Dorsolateral prefrontal cortex (tissue), 122 donors: ENCODE measurements at places on chromosomes 12 and 14.

DNA sequence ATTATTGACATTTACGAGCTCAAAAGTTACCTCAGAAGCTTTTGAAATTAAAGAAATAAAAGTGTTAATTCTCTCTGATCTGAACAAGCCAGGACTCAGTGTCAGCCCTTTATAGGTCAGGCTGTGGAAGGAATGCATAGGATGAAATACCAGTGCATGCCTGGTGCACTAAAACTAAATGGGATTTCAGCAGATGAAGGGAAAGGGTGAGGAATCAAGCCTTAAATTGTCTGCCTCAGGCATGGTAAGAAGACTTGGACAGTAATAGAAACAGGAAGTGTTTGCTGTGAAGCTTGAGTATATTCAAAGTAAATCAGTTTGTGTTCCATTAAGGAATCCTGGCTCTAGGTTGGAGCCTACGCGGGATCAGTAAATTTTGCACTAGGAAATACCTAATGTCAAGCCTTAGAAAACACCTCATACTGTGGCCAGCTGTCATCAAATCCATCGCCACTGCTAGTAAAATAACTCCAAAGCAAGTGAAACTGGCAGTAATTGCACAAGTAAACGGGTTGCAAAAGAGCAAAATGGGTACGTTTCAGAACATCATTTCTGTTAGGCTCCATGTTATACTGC lies 76.3 kb downstream of the PDE3A start:
- no peak for DNase-seq

DNA sequence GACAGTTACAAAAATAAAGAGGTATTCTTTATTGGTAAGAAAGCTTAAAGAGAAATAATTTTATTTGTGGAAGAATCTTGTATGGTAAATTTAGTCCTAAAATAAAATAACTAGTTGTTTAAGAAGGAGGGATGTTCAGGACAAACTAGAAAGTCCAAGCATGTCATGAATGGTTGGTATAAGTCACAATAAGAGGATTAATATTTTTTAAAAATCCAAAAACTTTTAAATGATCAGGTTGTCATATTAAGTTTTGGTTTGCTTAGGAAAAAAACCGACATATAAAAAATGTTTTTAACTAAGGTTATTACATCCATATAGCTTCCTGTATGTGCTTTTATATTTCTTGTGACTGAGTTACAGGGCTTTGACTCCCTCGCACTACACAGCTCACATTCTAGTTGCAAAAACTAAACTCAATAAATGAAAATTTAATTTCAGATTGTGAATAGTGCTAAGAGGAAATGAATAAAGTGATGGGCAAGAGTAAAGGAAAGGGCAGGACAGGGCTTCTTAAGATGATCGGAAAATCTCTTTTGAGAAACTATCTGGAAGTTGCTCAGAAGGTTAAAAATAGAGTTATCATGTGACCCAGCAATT lies 80.7 kb upstream of the METAP2 start:
- DNase-seq = no peak

- no peak for DNase-seq
Measured at GRCh38 chr12:59010118-59010517, 89.8 kb upstream of the LRIG3 start.

GRCh38 chr12:106417926-106418910 lies 60.7 kb downstream of the POLR3B start:
- DNase-seq = no peak

DNA sequence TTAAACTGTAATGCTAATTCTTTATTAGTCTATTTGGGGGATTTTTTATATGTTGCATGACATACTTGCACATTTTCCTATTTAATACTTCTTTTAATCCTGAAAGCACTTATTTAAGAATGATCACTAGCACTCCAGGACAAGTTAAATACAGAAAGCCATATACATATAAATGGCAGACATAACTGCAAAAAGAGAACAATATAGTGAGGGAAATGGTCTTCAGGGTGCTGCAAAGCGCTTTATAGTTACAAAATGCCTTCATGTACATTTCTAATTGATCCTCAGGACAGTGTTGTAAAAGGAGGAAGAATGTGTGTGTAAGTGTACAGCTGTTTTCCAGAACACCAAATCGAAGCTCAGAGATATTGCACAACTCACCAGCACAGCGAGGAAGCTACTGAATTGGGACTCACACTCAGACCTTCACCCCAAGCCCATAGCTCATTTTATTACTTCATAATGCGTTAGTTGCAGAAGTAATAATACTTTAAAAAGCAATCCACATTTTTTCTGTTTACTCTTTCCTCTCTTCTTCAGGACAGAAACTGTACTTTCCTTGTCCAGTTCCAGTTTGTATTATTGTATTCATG lies 428.2 kb downstream of the RAD51B start:
- no peak for DNase-seq

- peak; percentile 40 for DNase-seq
Measured at GRCh38 chr12:54017878-54018467, 9.2 kb downstream of the HOXC8 start.

GRCh38 chr14:73731111-73731510 lies 16.9 kb upstream of the PNMA1 start:
- no peak for DNase-seq

DNA sequence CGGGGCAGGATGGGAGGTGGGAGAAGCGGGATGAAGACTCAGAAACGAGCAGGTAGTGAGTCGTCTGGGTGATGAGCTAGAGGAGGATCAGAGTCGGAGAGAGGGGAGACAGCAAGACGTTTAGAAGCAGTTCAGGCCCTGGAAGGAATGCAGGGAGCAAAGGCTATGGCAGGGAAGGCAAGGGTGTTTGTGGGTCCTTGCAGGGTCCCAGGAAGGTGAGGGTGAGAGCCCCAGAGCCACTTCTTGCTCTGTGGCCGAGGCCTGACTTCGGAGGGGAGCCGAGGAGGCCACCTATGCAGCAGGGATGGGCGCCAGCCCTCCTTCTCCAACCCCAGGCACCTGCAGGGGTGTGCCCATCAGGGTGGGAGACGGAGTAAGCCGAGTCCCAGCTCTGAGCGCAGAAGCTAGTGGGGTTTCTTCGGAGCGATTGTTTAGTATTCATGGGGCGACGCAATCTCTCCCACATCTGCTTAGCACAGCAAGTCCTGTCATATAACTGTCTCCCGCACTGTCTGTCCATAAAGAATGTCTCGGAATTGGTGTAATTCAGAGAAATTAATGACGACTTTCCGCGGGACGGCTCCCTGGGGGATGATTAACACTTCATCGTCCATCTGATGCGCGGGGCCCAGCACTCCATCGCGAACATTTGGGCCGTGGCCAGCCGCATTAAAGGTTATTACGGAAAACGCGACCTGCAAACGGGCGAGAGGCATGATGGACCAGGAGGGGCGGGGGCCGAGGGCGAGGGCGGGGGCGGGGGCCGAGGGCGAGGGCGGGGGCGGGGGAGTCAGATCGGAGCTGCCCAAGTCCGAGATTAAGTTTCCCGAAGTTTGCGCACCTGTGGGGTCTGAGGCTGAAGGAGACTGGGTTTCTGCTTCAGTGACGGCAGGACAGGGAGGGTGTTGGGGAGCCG lies 12.2 kb upstream of the CALCOCO1 start:
- DNase-seq = no peak

DNA sequence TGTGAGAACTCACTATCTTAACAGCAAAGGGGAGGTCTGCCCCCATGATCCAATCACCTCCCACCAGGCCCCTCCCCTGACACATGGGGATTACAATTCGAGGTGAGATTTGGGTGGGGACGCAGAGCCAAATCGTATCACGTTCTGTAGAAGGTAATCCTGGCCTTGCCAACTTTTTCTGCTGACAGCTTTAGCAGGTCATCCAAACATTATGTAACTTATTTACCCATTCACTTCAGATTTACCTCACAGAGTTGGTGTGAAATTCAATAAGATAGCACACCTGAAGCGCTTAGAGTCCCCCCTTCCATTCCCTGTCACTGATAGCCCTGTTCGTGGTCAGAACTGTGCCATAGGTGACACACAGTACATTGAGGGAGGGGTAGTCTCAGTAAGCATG lies 219.1 kb downstream of the FBXL14 start:
- DNase-seq = no peak

- no peak for DNase-seq
Measured at GRCh38 chr12:1527789-1528188, 66.6 kb downstream of the FBXL14 start.

DNA sequence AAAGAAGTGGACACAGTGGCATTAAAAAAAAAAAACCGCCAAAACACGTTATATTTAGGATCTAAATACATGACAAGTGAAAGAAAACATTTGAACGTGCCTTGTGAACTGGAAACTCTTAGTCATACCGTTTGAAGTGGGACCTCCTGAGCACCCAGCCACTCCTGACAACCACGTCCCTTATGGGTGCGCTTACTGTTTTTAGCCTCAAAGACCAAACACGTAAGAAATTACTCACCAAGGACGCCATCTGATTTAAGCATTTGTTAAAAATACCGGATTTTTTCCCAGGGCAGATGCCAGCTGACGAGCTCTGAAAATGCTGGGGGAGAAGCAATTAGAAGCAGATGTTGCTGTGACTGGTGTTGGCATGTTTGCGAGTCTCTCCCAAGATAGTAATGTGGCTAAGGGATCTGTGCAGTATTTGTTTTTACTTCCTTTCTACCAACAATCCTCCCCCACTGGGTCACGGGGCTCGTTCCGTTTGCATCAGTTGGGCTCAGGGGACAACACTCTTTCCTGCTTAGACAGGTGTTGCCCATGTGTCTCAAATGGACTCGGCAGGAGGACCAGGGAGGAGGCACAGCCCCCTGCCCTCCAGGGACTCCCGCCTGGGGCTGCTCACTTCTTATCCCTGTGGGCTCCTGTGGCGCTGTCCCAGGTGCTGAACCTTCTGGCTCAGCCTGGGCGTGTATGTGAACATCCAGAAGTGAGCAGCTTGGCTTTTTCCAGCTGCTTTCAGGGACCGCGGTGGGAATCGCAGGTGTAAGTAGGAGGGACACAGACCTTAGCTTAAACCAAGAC lies 101.0 kb downstream of the BEGAIN start:
- no peak for DNase-seq

GRCh38 chr12:65859519-65859918 lies 35.2 kb downstream of the HMGA2 start:
- no peak for DNase-seq

DNA sequence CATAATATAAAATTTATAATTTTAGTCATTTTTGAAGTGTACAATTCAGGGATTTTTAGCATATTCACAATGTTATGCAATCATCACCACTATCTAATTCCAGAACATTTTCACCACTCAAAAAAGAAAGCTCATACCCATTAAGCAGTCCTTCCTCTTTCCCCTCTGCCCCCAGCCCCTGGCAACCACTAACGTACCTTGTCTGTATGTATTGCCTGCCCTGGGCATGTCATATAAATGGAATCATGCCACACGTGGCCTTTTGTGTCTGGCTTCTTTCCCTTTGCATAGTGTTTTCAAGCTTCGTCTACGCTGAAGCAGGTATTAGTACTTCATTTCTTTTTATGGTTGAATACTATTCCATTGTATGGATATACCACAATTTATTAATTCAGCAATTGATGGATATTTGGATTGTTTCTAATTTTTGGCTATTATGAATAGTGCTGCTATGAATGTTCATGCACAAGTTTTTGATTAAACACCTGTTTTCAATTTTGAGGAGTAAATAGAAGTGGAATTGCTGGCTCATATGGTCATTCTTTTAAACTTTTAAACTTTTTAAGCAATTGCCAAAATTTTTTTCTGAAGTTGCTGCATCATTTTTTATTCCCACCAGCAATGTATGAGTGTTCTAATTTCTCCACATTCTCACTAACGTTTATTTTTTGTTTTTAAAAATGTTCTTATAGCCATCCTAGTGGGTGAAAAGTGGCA lies 1.6 kb upstream of the SSTR1 start:
- DNase-seq = no peak

DNA sequence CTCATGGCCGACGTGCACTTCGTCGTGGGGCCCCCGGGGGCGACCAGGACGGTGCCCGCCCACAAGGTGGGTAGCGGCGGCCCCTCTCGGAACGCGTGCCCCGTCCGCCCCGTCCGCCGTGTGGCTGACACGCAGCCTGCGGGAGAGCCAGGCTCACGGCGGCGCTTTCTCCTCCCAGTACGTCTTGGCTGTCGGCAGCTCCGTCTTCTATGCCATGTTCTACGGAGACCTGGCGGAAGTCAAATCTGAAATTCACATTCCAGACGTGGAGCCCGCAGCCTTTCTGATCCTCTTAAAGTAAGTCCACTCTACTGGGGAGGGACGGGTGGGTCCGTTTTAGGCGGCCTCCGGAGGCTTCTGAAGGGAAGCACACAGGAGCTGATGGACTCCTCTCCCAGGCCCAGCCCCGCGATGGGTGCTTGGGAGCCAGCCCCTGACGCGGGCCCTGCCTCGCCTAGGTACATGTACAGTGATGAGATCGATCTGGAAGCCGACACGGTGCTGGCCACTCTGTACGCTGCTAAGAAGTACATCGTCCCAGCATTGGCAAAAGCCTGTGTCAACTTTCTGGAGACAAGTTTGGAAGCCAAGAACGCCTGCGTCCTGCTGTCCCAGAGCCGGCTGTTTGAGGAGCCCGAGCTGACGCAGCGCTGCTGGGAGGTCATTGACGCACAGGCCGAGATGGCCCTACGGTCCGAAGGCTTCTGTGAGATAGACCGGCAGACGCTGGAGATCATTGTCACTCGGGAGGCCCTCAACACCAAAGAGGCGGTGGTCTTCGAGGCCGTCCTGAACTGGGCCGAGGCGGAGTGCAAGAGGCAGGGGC lies 1.1 kb downstream of the BTBD6 start:
- no peak for DNase-seq

DNA sequence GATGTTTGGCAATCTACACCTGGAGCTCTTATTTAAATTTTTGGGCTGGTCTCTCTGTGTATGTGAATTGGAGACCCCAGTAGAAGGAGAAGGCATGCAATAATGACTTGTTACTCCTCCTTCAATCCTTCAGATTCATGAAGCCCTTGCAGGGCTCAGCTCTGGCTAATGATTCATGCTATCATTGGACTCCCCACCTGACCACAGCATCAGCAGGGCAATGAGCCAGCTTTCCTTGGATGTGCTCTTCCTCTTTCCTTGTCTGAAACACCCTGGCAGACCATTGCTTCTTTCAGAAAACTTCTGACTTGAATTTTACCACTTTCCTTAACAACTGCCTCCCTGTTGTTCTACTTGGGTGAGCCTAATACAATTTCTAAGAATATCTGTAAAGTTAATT lies 1019.2 kb downstream of the AACS start:
- DNase-seq = no peak

GRCh38 chr12:108462686-108463085 lies 52.4 kb upstream of the FICD start:
- DNase-seq = no peak

GRCh38 chr14:80615831-80616230 lies 325.7 kb downstream of the CEP128 start:
- DNase-seq = no peak

DNA sequence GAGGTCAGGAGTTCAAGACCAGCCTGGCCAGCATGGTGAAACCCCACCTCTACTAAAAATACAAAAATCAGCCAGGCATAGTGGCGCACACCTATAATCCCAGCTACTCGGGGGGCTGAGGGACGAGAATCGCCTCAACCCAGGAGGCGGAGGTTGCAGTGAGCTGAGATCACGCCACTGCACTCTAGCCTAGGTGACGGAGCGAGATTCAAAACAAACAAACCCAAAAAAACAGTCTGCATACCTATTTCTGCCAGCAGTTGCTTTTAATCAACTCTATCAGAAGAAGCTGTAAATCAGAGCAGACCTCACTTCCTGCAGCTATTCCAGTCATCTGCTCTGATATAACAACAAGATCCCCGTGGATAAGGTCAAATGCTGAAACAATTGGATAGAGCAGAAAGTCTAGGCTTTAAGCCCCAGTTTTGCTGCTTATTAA lies 50.5 kb downstream of the LIMA1 start:
- no peak for DNase-seq
